ENCODE measurements at places on chromosomes 6 and 20. TPM values are rescaled to one million over a fixed set of nuclear protein-coding genes. Genes with fewer than 3 reads are reported as not detected.

Gene PNLDC1
- total RNA-seq: not detected

Gene BTN1A1
- total RNA-seq: not detected

Gene WFDC10B
- total RNA-seq: not detected

Gene COL11A2
- total RNA-seq: 0.13 TPM

Gene MAP3K7
- total RNA-seq: 49.1 TPM

Gene PRDM1
- 7.4 TPM for total RNA-seq

Gene EDEM2
- total RNA-seq: 43.8 TPM

Gene MYBL2
- 67.0 TPM for total RNA-seq

Gene DDO
- not detected for total RNA-seq

Gene CFAP61
- not detected for total RNA-seq

Gene TRIM10
- not detected for total RNA-seq

Gene DLK2
- 0.27 TPM for total RNA-seq

Gene KCNQ2
- not detected for total RNA-seq

Gene WTAP
- 96.7 TPM for total RNA-seq

Gene SPATA25
- total RNA-seq: 0.79 TPM

Gene FAM217A
- not detected for total RNA-seq

Gene RIPOR2
- total RNA-seq: not detected

Gene SLC35F1
- total RNA-seq: not detected

Gene BPIFA1
- not detected for total RNA-seq

Gene FKBP1C
- total RNA-seq: 2.3 TPM

Gene HRH3
- total RNA-seq: not detected

Gene BPI
- total RNA-seq: not detected

Gene HDGFL1
- total RNA-seq: not detected

Gene GPSM3
- total RNA-seq: 11.6 TPM

Gene RTEL1
- 22.6 TPM for total RNA-seq

Gene AIF1
- not detected for total RNA-seq

Gene GHRH
- not detected for total RNA-seq

Gene CEBPB
- total RNA-seq: 5.2 TPM

Gene VPS16
- 29.5 TPM for total RNA-seq

Gene NTSR1
- total RNA-seq: 0.43 TPM

Gene HLA-E
- 395 TPM for total RNA-seq

Gene OVOL2
- total RNA-seq: not detected

Gene PAK5
- not detected for total RNA-seq

Gene PPIL4
- total RNA-seq: 43.5 TPM

Gene OSTM1
- total RNA-seq: 24.8 TPM

Gene ABHD16A
- 30.5 TPM for total RNA-seq

Gene DYNLT2
- 1.4 TPM for total RNA-seq

Gene NKX2-2
- not detected for total RNA-seq

Gene DSP
- 0.22 TPM for total RNA-seq

Gene SMLR1
- not detected for total RNA-seq

Gene LRP11
- 24.7 TPM for total RNA-seq

Gene TGM6
- not detected for total RNA-seq

Gene ACSS2
- 55.2 TPM for total RNA-seq

Gene MTRF1L
- 50.5 TPM for total RNA-seq

Gene MYLK4
- 0.40 TPM for total RNA-seq

Gene SLA2
- not detected for total RNA-seq

Gene ZBP1
- total RNA-seq: not detected

Gene TRIM31
- total RNA-seq: not detected

Gene MC3R
- not detected for total RNA-seq

Gene SCUBE3
- total RNA-seq: 0.72 TPM

Gene TPX2
- 120 TPM for total RNA-seq

Gene SLC22A2
- not detected for total RNA-seq

Gene FHL5
- total RNA-seq: not detected

Gene DNAAF9
- 19.1 TPM for total RNA-seq
